ENCODE measurements at places on chromosomes 1 and 21. TPM values are rescaled to one million over a fixed set of nuclear protein-coding genes. Genes with fewer than 3 reads are reported as not detected.

- DNase-seq = no peak
Observed at GRCh38 chr1:19606817-19607642, 37.1 kb upstream of the NBL1 start.

GRCh38 chr1:55775007-55775406 lies 559.8 kb upstream of the USP24 start:
- DNase-seq = no peak

GRCh38 chr1:153572569-153573015 lies 6.9 kb upstream of the S100A2 start:
- peak; percentile 84 for DNase-seq

DNA sequence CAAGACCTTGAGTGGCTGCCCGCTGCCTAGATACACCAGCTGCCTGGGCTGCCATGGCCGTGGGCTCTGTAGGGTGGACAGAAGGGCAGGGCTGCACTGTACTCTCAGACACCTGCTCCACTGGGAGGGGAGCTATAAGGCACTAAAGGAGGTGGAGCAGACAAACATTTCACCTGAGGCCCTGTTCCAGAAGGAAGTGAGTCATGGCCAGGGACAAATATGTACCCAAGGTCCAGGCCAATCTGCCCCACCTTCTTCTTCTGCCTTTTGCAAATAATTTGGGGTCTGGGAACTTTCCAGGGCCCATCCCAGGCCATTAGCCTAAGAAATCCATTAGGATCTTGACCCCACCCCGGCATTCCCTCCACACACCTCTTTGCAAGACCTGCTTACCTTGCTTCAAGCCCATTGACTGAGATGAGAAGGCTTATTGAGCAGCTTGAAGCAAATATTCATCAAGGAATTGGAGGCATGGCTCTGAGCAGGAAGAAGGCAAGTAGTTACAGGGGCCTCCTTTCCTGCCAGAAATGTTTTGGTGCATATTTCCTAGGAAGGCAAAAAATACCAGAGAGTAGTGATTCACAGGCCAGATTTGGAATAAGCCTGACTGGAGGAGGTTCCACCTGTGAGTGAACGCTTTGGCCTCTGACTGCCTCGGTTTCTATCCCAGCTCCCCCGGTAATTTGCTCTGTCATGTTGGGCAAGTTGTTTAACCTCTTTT lies at the start of gene CAPN8:
TSS of gene CAPN8 (minus strand) at position 110 of the 721 bp plus-strand sequence. CDS start at position 55, 55 bp downstream.
- DNase-seq = no peak

DNA sequence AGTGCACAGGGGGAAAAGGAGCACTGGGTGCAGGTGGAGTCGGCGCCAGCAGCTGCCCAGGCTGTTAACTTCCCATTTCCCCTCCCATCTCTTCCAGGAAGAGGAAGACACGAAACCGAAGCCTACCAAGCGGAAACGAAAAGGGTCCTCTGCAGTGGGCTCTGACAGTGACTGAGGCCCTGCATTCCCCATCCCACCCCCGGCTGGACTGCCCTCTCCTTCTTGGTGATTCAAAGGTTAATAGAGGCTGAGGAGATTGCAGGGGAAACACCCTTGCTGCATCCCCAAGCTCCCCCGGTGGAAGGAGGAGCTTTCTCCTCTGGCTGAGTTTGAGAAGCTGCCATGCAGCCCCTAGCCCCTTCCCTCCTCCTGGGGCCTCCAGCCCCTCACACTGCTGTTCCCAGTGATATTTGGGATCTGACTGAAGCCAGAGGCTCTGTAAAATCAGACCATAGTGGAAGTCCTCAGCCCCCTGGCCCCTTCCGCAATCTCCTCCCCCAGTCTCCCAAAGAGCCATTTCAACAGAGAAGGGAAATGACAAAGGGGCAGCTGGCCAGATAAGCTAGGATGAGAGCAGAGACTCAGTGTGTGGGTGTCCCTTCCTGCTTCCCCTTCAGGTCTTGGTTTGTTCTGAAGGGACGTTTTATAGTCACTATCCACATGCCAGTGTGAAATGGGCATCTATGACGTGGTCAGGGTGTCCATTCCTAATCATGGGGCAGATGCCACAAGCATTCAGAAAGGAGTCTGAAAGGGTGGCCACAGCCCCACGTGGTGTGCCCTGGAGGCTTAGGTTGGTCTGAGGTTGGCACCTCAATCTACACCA lies 1.9 kb upstream of the SLC27A3 start:
- peak; percentile 37 for DNase-seq

DNA sequence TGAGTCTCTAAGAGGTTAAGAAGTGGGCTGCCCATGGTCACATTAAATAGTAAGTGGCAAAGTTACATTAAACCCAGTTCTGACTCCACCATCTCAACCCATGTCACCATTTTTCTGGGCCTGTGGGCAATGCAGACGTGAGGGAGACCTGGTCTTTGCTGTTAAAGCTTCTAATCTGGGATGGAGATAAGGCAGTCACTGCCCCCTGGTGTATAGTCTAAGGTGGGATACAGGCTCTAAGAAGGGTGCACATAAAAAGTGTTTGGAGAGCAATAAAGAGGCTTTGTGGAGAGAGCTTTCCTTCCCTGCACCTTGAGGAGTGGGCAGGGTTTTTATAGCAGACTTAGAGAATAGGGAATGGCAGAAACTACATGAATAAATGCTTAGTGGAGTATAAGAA lies 141.3 kb downstream of the ROR1 start:
- DNase-seq = no peak

DNA sequence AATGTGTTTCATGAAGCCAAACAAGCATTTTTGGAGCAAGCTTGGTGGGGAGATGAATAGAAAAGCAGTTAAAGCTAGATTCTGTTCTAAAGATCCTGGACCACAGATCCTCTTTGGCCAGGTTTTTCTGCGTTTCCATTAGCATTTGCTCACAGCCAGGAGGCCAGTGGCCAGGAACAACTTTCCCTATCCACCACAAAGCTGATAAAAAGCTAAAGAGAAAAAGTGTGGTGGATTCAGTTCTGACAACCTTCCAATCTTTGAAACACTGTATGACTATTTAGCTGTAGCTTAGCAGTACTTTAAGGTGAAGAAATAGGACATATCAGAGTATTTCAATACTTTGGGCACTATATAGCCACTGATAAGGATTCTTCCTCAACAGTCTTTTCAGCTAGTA lies 3.0 kb upstream of the NEK7 start:
- no peak for DNase-seq

DNA sequence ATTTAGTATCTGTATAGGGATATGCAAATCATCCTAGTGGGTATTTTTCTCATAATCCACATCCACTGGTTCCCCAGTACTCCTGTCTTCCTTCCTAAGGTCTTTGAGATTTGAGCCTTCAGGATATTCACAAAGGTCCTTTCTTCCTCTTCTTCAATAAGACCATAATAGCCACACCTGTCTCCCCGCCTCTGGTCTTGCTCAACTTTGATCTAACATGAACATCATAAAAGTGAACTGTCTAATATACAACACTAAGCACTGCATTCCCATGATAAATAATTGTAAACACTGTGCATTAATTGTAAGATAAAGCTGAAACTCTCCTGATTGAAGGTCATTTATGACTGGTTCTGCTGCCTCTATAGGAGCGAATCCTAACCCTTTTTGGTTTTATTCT lies 184.6 kb downstream of the DENND1B start:
- DNase-seq = no peak

- DNase-seq = no peak
Observed at GRCh38 chr1:199202331-199202730, 563.5 kb downstream of the PTPRC start.

GRCh38 chr1:94514095-94514727 lies 27.3 kb downstream of the F3 start:
- DNase-seq = peak; percentile 32

- DNase-seq = no peak
Observed at GRCh38 chr1:79355090-79355489, 348.6 kb upstream of the ADGRL4 start.

DNA sequence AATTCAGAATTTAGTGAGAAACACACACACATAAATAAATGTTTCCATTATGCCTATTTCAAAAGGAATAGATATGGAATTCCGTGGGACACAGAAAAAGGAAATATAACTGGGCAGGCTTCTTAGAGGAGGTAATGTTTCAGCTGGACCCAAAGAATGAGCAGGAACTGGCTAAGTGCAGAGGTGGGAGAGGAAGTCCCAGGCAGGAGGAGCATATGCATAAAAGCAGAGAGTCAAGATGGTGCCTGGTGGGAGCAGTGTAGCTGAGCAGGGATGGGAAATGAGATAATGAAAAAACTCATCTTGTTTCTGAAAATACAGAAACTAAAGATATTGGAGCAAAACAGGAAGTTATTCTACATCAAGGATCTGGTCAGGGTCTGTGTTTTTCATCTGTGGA lies 115.2 kb upstream of the MAGI3 start:
- no peak for DNase-seq

DNA sequence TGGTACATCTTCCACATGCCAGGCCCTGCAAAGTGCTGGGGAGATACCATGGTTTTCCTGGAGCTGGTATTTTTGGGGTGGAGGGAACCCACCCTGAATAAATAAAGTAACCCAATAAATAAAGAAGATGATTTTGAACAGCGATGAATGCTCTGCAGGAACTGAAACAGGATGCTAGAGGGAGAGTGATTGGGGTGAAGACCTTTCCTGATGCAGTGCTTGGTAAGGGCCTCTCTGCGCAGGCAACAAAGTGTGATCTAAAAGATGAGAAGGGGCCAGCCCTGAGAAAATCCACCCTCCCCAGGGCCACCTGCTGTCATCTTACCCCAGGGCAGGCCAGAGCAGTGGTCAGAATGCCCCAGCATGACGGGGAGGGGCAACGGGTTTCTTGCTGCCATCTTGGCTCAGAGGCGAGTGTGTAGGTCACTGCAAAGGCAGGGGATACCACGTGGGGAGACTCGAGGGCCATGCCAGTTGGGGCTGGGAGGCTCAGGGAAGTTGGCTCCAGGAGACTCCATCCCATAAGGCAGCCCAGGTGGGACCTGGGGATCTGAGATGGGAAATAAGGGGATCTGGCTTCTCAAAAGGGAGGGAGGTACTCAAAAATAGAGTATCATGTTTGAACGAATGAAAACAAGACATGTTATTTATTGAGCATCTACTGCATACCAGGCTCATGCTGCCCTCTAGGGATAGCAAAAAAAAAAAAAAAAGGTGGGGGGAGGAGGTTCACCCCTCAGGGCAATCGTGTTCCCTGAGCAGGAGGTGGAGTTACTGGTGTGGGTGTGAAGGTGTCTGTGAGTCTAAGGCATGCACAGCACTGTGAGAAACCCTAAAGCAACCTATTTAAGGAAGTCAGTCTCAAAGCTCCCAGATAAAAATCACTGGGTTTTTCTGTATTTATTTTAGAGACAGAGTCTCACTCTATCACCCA lies 2.8 kb downstream of the SRARP start:
- DNase-seq = peak; percentile 40

GRCh38 chr1:77858725-77859124 lies 29.7 kb upstream of the NEXN start:
- DNase-seq = no peak

DNA sequence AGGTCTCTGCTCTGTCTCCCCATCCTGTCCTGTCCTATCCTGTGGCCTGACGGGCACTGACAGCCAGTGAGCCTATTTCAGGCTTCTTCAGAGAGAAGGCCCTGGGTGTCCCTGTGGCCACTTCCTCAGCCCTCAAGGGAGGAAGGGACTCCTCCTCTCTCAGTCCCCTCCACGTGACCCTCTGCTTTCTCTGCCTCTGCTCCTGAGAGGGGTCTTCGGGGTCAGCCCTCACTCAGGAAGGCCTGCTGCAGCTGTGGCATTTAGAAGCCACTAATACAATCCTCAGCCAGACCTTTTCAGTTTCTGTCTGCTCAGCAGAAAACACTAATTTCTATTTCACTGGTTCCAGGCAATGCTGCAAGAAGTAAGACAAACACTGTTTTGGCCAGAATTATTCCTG lies 43.6 kb upstream of the ETV3 start:
- no peak for DNase-seq

GRCh38 chr1:219774386-219774785 lies 154.0 kb downstream of the SLC30A10 start:
- no peak for DNase-seq

GRCh38 chr1:232413674-232414073 lies 216.3 kb downstream of the SIPA1L2 start:
- no peak for DNase-seq

- DNase-seq = no peak
Observed at GRCh38 chr1:200506471-200506870, 96.6 kb upstream of the ZNF281 start.

SPRR1A gene
- not detected for total RNA-seq

LRRC3 gene
- total RNA-seq = 4.3 TPM

IGSF5 gene
- total RNA-seq = 2.6 TPM

LCE6A gene
- total RNA-seq = not detected

VAV3 gene
- 1.9 TPM for total RNA-seq

MX2 gene
- 14.2 TPM for total RNA-seq

PKLR gene
- not detected for total RNA-seq

HLX gene
- total RNA-seq = 3.6 TPM

LIN28A gene
- 1.4 TPM for total RNA-seq
